ENCODE measurements at places on chromosomes 4 and X. TPM values are rescaled to one million over a fixed set of nuclear protein-coding genes. Genes with fewer than 3 reads are reported as not detected.

C4orf50 gene
- total RNA-seq, result not detected

RENBP gene
- total RNA-seq, result 2.1 TPM

MAML3 gene
- total RNA-seq, result 1.2 TPM

TMSB15B gene
- 4.8 TPM for total RNA-seq

CACNA1F gene
- not detected for total RNA-seq
